Upper lobe of right lung (tissue), 1 donor: ENCODE measurements at places on chromosomes 2 and 18.

DNA sequence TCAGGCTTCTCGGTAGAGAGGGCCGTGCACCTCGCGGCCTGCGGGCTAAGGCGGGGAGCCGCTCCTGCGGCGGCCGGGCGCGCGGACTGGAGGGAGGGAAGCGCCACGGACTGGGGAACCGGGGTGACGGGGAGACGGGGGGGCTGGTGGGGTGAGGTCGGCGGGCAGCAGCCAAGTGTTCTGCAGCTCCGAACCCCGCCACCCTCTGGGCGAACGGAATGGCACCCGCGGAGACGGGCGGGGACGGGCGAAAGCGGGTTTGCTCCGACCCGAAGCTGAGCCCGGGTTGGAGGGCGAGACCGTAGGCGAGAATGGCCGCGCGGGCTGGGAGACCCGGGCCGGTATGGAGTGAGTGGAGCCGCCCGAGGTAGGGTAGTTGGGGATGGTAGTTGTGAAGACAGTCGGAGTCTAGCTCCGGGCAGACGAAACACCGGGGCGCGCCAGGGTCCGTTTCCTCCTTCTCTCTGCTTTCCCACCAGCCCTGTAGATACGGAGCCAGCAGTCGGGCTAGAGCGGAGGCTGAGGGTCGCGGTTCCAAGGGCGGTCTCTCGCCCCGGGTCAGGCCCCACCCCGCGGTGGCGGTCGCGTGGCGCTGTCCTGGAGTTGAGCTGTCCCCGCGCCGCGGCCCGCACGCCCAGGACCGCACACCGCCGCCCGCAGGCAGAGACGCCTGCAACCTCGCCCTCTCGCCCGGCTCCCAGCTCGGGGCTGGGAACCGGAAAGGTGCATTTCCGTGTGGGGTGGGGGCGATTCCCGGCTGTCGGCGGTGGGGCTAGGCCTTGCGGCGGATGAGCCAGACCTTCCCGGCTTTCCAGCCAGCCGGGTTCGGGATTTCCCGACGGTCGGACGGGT lies 160.3 kb upstream of the SIX2 start:
- peak; percentile 65 for DNase-seq

DNA sequence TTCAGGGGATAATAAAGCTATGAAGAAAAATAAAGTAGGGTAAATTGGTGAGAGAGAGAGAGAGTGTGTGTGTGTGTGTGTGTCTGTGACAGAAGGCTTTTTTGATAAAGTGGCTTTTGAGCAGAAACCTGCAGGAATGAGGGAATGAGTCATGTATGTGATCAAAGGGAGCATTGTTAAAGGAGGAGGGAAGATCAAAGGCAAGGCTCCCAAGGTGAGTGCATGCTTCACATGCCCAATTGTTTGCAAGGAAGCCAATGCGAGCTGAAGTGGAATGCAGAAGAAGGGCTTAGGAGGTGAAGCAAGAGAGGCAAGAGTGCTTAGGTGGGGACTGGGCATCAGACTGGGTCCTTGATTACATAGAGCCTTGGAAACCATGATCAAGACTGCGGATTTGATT lies 96.8 kb downstream of the DNAH6 start:
- DNase-seq: no peak

DNA sequence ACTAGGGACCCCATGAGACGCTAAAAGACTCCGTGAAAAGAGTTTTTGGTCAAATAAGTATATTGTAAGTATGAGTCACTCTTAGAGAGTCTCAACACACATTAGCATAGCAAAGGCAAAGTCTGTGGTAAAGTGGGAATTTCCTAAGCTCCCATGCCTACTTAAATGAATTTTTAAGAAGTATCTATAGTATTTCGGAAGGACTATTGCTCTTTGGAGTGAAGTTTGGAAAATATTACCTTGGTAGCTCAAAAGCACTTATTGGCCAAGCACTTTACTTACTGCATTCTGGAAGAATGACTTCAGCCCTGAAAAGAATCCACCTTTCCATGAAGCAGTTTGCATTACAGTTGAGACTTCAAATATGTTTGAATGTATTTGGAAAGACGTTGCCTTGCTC lies 57.1 kb downstream of the CAVIN2 start:
- DNase-seq: no peak

GRCh38 chr2:179604598-179604997 lies 256.8 kb downstream of the ZNF385B start:
- no peak for DNase-seq

DNA sequence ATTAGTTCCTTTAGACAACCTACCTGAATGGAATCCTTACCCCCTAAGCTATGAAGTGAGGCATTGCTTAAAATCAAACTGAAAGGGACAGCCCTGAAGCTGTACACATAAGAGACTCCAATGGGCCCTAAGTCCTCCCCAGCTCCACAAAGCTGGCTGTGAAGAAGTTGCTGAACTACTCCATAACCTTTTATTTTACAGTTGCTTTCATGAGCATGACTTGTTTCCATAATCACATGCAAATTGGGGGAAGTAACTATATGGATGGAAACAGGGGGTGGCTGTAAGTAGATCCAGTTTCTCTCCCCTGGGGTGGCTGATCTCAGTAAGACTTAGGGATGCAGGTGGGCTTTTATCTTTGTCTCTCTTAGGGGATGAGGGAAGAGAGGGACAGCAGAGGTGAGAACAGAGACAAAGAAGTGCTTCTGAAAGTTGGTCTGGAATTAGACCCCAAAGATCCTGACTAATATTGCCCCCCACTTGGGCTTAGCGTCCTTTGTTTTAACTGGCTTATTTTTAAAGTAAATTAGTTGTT lies 5.5 kb downstream of the FZD5 start:
- DNase-seq: no peak

- no peak for DNase-seq
These were observed 502.5 kb upstream of the ACVR2A start for GRCh38 chr2:147342329-147342728.

DNA sequence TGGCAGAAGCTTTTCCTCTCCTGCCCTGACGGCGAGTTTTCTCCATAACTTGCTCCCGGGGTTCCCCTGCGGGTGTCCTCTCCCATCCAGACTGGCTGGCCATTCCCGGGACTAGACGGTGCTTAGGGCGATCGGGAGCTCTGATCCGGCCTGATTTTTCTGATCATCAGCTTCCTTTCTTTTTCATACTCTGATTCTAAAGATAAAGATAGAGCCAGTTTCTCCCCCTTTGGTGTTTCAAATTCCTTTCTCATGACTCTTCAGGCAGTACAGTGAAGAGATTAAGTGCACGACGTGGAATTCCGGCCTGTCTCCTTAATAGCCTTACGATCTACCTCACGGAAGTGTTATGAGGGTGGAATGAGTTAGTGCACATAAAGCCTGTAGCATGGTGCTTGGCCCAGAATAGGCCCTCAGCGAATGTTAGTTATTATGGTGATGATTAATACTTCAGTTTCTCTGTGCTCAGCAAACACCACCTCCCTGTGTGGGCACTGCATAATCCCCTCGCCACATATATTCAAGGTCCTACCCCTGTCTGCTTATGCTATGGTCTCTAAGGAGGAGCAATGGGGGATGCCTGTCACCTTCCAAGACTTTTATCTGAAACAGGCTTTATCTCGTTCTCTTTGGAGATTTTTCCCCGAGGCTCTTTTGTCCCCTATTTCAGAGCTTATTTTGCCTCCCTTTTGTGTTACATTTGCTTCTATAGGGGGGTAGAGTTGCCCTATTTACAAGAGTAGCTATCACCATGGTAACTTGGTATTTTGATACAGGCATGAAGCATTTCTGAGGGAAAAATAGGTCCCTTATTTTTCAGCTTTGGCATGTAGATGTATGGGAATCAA lies 254.8 kb downstream of the CDH2 start:
- peak; percentile 51 for DNase-seq

GRCh38 chr18:73992242-73993022 lies 155.2 kb downstream of the FBXO15 start:
- DNase-seq: no peak

GRCh38 chr2:236016496-236016895 lies 151.7 kb downstream of the GBX2 start:
- DNase-seq: no peak

GRCh38 chr2:200338692-200339091 lies 32.2 kb downstream of the SPATS2L start:
- no peak for DNase-seq

DNA sequence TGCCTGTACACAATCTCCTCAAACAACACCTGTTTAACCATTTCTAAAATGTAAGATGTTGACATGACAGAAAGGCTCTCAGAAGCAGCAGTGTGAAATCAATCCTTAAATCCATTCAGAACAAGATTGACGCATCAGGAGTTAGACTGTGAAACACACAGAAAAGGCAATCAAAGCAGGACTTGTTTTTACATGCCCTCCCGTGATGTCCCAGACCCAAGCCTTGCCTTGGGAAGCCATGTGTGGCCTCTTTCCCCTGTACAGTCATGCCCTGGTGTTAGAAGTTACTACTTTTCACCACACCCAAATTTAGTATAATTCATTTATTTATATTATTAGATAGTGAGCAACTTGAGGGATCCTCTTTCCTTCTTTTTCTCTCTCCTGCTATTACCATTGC lies 115.7 kb downstream of the NCKAP5 start:
- no peak for DNase-seq

GRCh38 chr18:6714010-6714409 lies 15.5 kb upstream of the ARHGAP28 start:
- no peak for DNase-seq

GRCh38 chr2:7007488-7007845 lies 90.3 kb downstream of the RNF144A start:
- no peak for DNase-seq

GRCh38 chr2:30661173-30662107 lies 145.8 kb downstream of the CAPN13 start:
- no peak for DNase-seq

DNA sequence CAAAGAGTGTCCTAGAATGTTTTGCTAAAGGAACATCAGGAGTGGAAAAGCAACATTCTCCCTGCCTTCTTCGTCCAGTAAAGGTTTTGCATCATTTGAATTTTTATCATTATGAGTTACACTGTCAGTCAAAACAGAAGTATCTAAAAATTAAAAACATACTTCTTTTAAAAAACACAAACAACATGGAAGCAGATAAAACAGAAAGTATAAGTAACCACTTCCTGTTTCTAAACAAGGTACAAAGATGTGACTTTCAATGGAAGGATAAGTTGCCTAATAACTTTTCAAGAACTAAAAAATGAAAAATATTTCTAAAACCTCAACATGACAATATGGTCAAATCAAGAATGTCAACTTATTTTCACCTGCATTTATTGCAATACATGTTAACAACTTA lies 158.2 kb downstream of the STK39 start:
- no peak for DNase-seq

DNA sequence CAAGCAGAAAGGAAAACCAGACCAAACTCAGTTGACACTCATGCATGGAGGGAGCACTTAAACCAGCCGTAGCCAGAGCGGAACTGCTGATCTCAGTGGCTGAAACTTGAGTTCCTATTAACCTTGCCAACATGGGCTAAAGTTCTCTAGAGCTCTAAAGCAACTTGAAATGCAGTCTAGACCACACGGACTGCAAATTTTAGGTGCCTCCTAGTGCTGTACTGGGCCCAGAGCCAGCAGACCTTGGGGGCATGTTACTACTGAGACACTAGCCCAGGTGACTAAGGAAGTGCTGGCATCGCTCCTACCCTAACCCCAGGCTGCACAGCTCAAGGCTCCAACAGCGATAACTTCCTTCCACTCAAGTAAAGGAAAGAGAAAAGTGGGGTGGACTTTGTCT lies 236.5 kb downstream of the AKAIN1 start:
- DNase-seq: no peak

DNA sequence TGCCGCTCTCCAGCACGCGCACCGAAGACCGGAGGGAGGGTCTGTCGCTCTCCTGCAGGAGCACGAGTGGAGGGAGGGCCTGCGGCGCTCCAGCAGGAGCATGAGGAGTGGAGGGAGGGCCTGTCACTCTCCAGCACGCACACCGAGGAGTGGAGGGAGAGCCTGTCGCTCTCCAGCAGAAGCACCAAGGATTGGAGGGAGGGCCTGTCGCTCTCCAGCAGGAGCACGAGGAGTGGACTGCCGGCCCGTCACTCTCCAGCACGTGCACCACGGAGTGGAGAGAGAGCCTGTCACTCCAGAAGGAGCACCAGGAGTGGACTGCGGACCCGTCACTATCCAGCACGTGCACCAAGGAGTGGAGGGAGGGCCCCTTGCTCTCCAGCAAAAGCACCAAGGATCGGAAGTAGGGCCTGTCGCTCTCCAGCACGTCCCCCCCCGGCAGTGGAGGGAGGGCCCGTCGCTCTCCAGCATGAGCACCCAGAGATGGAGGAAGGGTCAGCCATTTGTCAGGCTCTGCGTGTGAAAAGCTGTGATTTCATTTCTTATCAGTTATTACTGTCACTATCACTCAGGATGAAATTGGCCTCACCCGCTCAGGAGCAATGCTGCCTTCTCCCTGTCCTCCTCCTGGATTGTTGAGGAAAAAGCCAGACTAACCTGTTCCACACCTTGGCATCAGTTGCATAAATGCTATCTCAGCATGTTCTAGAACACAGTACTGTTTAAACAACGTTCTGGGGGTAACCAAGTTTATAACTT lies 35.9 kb downstream of the ADI1 start:
- DNase-seq: peak; percentile 90

DNA sequence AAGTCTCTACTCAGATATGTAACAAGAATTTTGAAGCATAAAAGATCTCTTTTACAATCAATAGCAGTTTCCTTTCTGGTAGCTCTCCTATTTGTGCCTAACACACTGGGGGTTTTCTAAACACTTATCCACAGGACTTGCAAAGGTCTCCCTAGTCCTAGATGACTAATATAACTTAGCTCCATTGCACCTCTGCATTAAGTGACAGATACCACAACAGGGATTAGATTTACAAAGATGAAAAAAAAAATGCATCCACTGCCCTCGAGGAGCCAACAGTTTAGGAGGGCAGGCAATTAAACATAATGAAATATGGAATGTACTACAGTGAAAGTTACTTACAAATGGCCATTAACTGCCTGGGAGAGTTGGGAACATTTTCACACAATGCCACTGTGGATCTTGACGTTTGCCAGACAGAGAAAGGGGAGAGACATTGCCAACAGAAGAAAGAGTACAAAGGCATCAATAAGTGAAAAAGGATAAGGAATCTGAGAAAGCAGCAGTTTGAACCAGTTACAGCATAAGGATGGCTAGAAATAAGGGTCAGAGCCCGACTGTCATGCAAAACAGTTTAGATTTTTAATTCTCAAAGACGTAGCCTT lies 14.3 kb downstream of the PPP3R1 start:
- DNase-seq: no peak

GRCh38 chr2:69975853-69976462 lies 14.5 kb upstream of the ASPRV1 start:
- no peak for DNase-seq

DNA sequence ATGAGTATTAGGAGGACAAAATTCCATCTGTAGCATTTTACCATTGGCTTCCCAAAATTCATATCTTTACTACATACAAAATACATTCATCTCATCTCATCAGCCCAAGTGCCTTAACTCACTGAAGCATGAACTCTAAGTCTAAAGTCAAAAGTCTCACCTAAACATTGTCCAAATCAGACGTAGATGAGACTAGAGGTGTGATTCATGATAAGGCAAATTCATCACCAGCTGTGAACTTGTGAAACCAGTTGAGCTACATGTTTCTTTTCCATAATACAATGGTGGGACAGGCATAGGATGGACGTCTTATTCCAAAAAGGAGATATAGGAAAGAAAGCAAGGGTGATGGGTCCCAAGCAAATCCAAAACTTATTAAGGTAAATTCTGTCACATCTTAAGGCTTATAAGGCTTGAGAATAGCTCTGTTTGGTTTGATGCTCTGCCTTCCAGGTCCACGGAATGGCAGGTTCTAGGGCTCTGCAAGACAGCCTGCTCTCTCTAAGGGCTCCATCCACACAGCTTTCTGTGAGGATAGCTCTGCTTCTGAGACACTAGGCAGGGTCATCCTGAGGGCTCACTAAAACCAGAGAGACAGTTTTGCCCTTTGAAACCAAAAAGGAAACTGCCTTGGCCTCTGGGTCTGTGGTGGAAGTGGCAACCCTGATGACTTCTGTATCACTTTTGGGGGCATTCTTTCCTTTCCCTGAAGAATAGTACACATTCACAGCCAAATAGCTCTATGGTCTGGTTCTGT lies 9.6 kb downstream of the IFIH1 start:
- DNase-seq: no peak
